ENCODE measurements at places on chromosomes 1 and 21. TPM values are rescaled to one million over a fixed set of nuclear protein-coding genes. Genes with fewer than 3 reads are reported as not detected.

HIVEP3 gene
- total RNA-seq, result 6.6 TPM

SRGAP2 gene
- total RNA-seq, result 32.6 TPM

GSTM1 gene
- 83.6 TPM for total RNA-seq

CD34 gene
- 3.4 TPM for total RNA-seq

COL8A2 gene
- 0.13 TPM for total RNA-seq

LRRC3 gene
- total RNA-seq, result 2.9 TPM

SYT14 gene
- total RNA-seq, result not detected

DNAI4 gene
- total RNA-seq, result 9.9 TPM

- H3K36me3 ChIP-seq, result peaks cover 3% of the 10 kb centered on the region
- H3K27me3 ChIP-seq, result no peaks in the 10 kb centered on the region
- H3K4me3 ChIP-seq, result no peak overlapping the region
- peaks cover 10% of the 10 kb centered on the region for H3K4me1 ChIP-seq
Measured at GRCh38 chr1:36446746-36447145, 3.5 kb downstream of the OSCP1 start.

DNA sequence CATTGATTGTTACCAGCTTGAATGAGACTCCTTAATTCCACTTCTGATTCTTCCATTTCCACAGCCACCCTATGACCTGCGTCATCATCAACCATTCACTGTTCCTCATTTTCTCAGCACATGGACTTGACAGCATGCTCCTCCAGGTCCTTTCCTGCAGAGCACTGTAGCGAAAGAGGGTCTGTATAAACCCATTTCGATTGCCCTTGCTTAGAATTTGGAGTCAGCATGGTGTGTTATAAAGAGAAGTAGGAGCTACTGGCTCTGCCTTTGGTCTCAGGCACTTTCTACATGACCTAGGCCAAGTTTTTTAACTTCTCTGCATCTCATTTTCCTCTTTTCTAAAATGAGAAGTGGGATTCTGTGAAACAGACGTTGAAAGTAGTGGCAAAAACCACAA, 133.8 kb downstream of the AK5 start:
- DNase-seq, result no peak
- peaks cover 10% of the 10 kb centered on the region for H3K4me1 ChIP-seq
- peaks cover 25% of the 10 kb centered on the region for H3K36me3 ChIP-seq
- H3K27me3 ChIP-seq, result no peaks in the 10 kb centered on the region
- H3K4me3 ChIP-seq, result no peak overlapping the region

DNA sequence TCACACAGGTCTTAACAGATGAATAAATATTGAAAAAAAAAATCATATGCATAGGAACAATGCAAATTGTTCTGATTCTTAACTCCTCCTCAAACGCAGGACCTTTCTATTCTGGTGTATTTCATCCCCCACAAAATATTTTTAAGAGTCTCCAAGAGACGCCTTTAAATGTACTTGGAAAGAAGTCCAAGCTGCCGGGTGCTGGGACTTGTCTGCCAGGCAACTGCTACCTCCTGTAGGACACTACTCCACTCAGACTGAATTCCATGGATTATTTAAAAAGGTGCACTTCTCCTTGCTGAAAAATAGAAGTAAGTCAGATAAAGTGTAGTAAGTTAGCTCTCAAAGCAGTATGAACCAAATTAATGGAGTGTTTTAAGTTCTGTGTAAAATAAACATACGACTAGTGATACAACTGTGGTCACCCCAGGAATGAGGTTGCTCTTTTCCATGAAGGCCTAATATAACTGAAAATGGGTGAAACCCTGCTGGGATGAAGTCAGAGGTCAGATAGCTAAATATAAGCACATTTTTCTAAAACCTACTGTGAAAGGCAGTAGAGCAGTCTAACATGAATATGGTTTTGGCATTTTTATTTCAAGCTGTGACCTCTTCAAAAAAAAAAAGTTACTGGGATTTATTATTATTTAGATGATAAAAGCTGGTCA, 189.2 kb upstream of the PBX1 start:
- no peak overlapping the region for H3K27ac ChIP-seq
- no peaks in the 10 kb centered on the region for H3K36me3 ChIP-seq
- H3K4me1 ChIP-seq, result no peaks in the 10 kb centered on the region
- H3K27me3 ChIP-seq, result no peaks in the 10 kb centered on the region
- no peak for DNase-seq

DNA sequence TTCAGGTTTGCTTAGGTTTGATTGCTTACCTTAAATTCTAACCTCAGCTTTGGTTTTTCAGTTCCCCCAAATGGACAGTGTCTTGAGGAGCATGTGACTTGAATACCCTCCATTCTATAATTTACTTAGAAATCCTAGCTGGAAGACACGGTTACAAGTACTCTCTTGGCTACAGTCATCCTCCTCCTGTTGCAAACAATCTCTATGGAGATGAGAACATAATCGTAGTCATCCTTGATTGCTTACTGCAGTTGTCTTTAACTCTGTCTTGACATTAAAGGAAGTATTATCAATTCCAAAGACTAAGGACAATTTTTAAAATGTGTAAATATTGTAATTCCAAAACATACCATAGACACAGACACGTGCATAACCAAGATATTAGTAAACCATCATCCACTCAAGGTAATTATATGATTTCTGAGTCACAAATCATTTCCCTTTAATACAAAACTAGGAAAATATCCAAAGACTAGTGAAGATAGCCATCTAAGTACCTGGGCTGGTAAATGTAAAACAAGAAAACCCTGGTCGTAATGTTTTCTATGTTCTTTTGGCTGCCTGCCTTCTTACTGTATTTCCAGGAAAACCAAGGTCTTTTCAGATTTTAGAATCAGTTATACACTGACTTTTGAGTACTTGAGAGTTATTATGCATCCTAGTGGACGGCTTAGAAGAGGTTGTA, 149.9 kb downstream of the CHRM3 start:
- no peaks in the 10 kb centered on the region for H3K27me3 ChIP-seq
- H3K4me1 ChIP-seq, result no peaks in the 10 kb centered on the region
- DNase-seq, result no peak
- no peak overlapping the region for H3K27ac ChIP-seq

GRCh38 chr1:151199873-151200581, 1.7 kb downstream of the PIP5K1A start:
- H3K4me3 ChIP-seq, result peak overlapping the region; percentile 83
- no peak for DNase-seq
- peaks cover 11% of the 10 kb centered on the region for H3K4me1 ChIP-seq
- no peaks in the 10 kb centered on the region for H3K27me3 ChIP-seq
- peaks cover 12% of the 10 kb centered on the region for H3K36me3 ChIP-seq
- H3K27ac ChIP-seq, result peak overlapping the region; percentile 88

GRCh38 chr1:53076165-53076564, 14.2 kb downstream of the PODN start:
- no peak overlapping the region for H3K27ac ChIP-seq
- no peaks in the 10 kb centered on the region for H3K4me1 ChIP-seq
- no peaks in the 10 kb centered on the region for H3K36me3 ChIP-seq
- no peak overlapping the region for H3K4me3 ChIP-seq
- DNase-seq, result no peak

GRCh38 chr1:207882692-207883091, 28.2 kb downstream of the CD34 start:
- peaks cover 21% of the 10 kb centered on the region for H3K4me1 ChIP-seq
- H3K27ac ChIP-seq, result peak overlapping the region; percentile 85
- peak overlapping the region; percentile 59 for H3K4me3 ChIP-seq
- DNase-seq, result no peak
- no peaks in the 10 kb centered on the region for H3K36me3 ChIP-seq
- H3K27me3 ChIP-seq, result no peaks in the 10 kb centered on the region

DNA sequence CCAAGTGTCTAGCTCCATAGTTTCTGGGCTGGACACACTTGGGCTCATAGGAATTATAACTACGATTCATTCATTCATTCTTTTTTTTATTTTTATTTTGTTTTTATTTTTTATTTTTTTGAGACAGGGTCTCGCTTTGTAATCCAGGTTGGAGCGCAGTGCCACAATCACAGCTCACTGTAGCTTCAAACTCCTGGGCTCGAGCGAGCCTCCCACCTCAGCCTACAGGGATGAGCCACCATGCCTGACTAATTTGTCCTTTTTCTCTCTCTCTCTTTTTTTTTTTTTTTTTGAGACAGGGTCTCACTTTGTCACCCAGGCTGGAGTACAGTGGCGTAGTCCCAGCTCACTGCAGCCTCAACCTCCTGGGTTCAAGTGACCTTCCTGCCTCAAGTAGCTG, 42.3 kb downstream of the KCNAB2 start:
- no peak overlapping the region for H3K27ac ChIP-seq
- H3K36me3 ChIP-seq, result peaks cover 85% of the 10 kb centered on the region
- no peaks in the 10 kb centered on the region for H3K27me3 ChIP-seq
- no peaks in the 10 kb centered on the region for H3K4me1 ChIP-seq
- DNase-seq, result no peak

GRCh38 chr1:244878681-244879080, 14.3 kb upstream of the HNRNPU start:
- no peaks in the 10 kb centered on the region for H3K4me1 ChIP-seq
- H3K4me3 ChIP-seq, result no peak overlapping the region
- no peaks in the 10 kb centered on the region for H3K27me3 ChIP-seq
- no peak for DNase-seq

DNA sequence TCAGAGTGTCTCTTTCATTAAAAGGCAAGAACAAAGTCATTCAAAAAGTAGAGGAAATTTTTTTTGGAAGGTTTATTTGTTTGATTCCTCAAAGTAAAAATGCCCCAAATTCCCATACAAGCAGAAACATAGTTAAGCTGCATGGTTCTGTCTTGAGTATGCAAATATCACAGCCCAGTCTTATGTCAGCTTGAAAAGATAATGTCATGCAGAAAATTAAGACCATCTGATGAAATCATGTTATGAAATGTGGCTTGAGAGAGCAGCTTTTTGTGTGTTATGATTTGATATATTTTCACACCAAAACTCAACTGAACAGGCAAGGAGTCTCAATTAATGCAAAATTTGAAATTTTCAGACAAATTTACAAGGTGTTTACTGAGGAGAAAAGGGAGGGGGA, 411.0 kb downstream of the LMO4 start:
- no peak overlapping the region for H3K4me3 ChIP-seq
- no peak overlapping the region for H3K27ac ChIP-seq
- H3K36me3 ChIP-seq, result no peaks in the 10 kb centered on the region
- H3K27me3 ChIP-seq, result no peaks in the 10 kb centered on the region
- no peak for DNase-seq

DNA sequence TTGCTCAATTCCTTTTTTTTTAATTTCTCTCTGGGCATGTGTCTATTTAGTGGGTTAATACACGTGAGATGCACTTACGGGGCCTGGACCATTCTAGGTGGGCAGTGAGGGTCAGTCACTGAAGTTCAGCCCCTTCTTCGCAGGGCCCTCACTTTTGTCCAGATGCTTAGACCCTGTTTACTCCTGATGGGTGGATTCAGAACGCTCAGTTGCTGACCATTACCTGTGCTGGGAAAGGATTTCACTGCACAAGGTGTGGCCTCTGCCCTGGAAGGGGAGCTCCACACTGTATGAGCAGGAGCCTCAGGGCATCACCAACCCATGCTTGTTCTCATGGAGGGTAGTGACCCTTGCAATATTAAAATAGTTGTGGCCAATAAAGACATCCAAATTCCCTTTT, 4.5 kb downstream of the PRAMEF12 start:
- no peaks in the 10 kb centered on the region for H3K4me1 ChIP-seq
- H3K36me3 ChIP-seq, result no peaks in the 10 kb centered on the region
- no peak overlapping the region for H3K4me3 ChIP-seq
- H3K27me3 ChIP-seq, result no peaks in the 10 kb centered on the region

DNA sequence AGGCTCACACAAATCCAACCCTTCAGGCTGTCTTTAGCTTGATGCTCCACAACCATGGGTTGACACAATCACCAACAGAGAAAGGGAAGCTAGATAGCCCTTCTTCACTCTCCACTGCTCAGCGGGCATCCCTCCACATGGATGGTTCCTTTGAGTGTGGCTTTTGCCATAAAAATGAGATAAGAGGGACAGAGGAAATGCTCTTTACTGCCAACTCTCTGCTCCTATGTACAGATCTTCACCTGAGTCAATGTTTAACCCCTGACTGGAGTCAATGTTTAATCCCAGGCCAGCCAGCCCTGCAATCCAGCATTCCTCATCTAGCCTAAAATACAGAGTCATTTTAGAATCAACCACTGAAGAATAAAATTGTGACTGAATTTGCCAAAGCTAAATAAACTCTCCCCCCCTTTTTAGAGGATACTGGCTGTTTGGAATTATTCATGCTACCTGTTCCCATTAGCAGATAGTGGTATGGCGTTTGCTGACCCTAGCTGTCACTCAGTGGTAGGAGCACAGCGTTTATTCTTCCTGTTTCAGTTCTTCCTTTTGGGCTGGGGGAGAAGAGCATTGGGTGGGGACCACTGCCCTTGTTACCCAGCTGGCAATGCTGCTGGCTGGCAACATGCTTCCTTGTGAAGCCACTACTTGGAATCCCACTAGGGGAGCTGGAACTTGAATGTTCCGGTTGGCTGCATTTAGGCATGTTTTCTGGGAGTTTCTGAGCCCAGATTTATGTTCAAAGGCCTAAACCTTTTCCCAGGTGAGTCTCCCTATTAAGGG, 5.2 kb upstream of the PIGR start:
- no peak for DNase-seq
- H3K27ac ChIP-seq, result no peak overlapping the region
- no peaks in the 10 kb centered on the region for H3K27me3 ChIP-seq
- no peak overlapping the region for H3K4me3 ChIP-seq
- no peaks in the 10 kb centered on the region for H3K4me1 ChIP-seq

GRCh38 chr1:102318104-102318806, 321.5 kb upstream of the OLFM3 start:
- no peak overlapping the region for H3K27ac ChIP-seq
- no peak overlapping the region for H3K4me3 ChIP-seq
- no peaks in the 10 kb centered on the region for H3K36me3 ChIP-seq
- DNase-seq, result no peak

DNA sequence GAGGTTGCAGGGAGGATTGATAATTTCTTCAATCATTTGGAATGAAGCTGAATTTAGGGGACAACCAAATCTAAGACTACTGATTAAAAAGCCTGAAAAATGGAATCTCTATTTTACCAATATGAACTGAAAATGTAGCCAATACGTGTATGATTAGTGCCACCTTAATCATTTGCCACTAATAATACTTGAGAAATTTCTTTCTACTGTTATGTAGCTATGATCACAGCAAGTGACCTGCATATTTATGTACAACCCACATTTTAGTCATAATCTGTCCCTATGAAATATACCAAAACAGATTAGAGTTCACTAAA, 6.5 kb downstream of the COLGALT2 start:
- no peaks in the 10 kb centered on the region for H3K36me3 ChIP-seq
- no peak overlapping the region for H3K4me3 ChIP-seq
- peaks cover 3% of the 10 kb centered on the region for H3K4me1 ChIP-seq
- DNase-seq, result no peak
- no peak overlapping the region for H3K27ac ChIP-seq
- no peaks in the 10 kb centered on the region for H3K27me3 ChIP-seq

DNA sequence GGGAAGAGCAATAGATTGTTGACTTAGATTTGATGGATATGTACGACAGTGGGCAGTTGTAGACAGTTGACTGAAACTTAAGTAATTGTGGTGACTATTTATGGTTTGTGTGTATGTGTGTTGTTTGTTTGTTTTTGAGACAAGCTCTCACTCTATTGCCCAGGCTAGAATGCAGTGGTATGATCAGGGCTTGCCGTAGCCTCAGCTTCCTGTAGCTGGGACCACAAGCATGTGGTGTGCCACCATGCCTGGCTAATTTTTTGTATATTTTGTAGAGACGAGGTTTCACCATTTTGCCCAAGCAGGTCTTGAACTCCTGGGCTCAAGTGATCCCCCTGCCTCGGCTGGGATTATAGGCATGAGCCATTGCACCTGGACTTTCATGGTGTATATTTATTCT, 9.8 kb downstream of the SDHC start:
- no peaks in the 10 kb centered on the region for H3K4me1 ChIP-seq
- no peak overlapping the region for H3K4me3 ChIP-seq
- H3K27ac ChIP-seq, result no peak overlapping the region
- DNase-seq, result no peak

All from naive thymus-derived CD4-positive, alpha-beta T cell (primary cell).